Caco-2 (cell line): ENCODE measurements at places on chromosomes 12 and 14. TPM values are rescaled to one million over a fixed set of nuclear protein-coding genes. Genes with fewer than 3 reads are reported as not detected.

DNA sequence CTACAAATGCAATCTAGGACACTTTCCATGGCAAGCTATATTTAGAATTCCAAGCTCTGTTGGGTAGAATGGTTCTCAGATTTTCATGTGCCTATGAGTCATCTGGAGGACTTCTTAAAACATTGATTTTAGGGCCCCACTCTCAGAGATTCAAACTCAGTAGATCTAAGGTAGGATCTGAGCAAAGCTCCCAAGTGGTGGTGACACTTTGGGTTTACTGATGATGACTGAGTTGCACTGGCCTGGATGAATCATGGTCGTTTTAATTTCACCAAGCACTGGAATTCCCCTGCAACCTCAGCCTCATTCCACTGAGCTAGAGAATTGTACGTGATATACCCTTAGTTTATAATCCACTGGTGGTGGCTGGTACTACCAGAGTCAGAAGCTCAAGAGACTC lies 86.5 kb downstream of the PPM1H start:
- no peaks in the 10 kb centered on the region for H3K36me3 ChIP-seq
- no peaks in the 10 kb centered on the region for H3K27me3 ChIP-seq
- no peak for DNase-seq
- no peak overlapping the region for H3K4me3 ChIP-seq
- peaks cover 90% of the 10 kb centered on the region for H3K4me1 ChIP-seq

Gene LRRIQ1
- not detected in 2 replicates for total RNA-seq

DNA sequence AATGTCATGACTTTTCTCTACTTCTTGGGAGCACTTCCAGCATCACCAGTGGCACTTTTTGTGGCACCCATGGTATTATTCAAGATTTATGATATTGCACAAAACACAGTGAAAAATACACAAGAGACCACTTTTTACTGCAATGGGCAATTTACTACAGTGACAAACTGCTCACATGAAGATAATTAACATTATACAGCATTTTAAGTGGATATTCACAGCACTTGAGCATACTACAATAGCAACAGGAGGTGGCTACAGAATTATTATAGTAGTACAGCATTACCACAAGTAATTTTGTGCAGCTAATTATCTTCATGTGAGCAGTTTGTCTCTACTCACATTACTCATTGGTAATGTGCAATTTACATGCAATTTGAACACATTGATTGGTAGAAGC lies 18.3 kb downstream of the IL26 start:
- H3K36me3 ChIP-seq, result no peaks in the 10 kb centered on the region
- no peaks in the 10 kb centered on the region for H3K27me3 ChIP-seq
- H3K27ac ChIP-seq, result no peak overlapping the region
- no peak for DNase-seq
- no peak overlapping the region for H3K4me3 ChIP-seq
- H3K4me1 ChIP-seq, result no peaks in the 10 kb centered on the region

Gene PPP1R1A
- 0.43 TPM in 1 of 2 replicates, not detected in the other for total RNA-seq

GRCh38 chr12:256225-256624 lies 6.4 kb downstream of the SLC6A13 start:
- no peak overlapping the region for H3K4me3 ChIP-seq
- H3K27ac ChIP-seq, result no peak overlapping the region
- no peak for DNase-seq
- H3K27me3 ChIP-seq, result no peaks in the 10 kb centered on the region
- no peaks in the 10 kb centered on the region for H3K4me1 ChIP-seq

- no peaks in the 10 kb centered on the region for H3K36me3 ChIP-seq
- peak overlapping the region; percentile 38 for H3K27ac ChIP-seq
- no peaks in the 10 kb centered on the region for H3K27me3 ChIP-seq
- peaks cover 19% of the 10 kb centered on the region for H3K4me1 ChIP-seq
Observed at GRCh38 chr12:14258575-14258940, 106.9 kb upstream of the ATF7IP start.

- no peaks in the 10 kb centered on the region for H3K36me3 ChIP-seq
- H3K27me3 ChIP-seq, result no peaks in the 10 kb centered on the region
- no peak overlapping the region for H3K27ac ChIP-seq
- H3K4me3 ChIP-seq, result no peak overlapping the region
Observed at GRCh38 chr14:100679707-100680438, 46.8 kb upstream of the DLK1 start.

Gene RERGL
- not detected in 2 replicates for total RNA-seq

- no peak for DNase-seq
- H3K4me3 ChIP-seq, result no peak overlapping the region
- H3K36me3 ChIP-seq, result peaks cover 2% of the 10 kb centered on the region; the same call in 1 of the 2 replicates
- no peaks in the 10 kb centered on the region; the same call in 1 of the 2 replicates for H3K4me1 ChIP-seq
Observed at GRCh38 chr12:32734952-32735351, 20.7 kb downstream of the YARS2 start.

Gene SLC8B1
- total RNA-seq, result 13.0 and 13.9 TPM in 2 replicates

Gene ADAM21
- total RNA-seq, result not detected in 2 replicates

DNA sequence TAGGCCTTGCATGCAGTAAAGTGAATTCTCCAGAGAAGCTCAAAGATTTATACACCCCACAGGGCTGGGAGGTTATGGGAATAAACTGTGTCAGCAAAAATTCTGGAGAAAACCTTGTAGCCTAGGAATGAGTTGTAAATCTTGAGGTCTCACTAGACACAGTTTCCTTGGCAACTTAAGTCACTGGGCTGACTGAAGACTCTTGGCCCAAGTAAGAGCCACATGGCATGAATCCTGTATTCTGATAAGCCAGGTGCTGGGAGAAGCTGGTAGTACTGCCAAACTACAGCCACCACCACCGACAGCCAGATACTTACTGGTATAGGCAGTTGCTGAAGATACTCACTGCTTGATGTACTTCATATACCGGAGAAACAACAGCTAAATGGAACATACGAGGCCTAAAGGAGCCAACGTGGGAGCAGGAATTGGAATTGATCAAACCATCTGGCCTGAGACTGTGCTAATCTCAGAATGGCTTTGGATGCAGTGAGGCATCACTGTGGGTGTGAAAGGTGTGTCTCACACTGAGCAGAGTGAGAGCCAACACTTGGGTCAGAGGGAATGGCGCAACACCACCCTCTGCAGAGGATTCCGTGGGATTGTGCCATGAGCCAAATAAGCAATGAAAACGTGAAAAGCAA lies 102.8 kb upstream of the TMCC3 start:
- H3K27me3 ChIP-seq, result no peaks in the 10 kb centered on the region
- no peak overlapping the region for H3K27ac ChIP-seq
- peaks cover 6% of the 10 kb centered on the region; the same call in 1 of the 2 replicates for H3K4me1 ChIP-seq
- no peak for DNase-seq
- no peak overlapping the region for H3K4me3 ChIP-seq

GRCh38 chr12:111424793-111425251 lies 19.1 kb downstream of the SH2B3 start:
- H3K27ac ChIP-seq, result peak overlapping the region; percentile 39
- H3K4me1 ChIP-seq, result no peaks in the 10 kb centered on the region
- no peaks in the 10 kb centered on the region for H3K36me3 ChIP-seq
- no peak for DNase-seq
- H3K27me3 ChIP-seq, result no peaks in the 10 kb centered on the region

Gene ATP2B1
- 97.7 and 107 TPM in 2 replicates for total RNA-seq

Gene EXOC3L4
- 6.3 and 6.7 TPM in 2 replicates for total RNA-seq

- no peaks in the 10 kb centered on the region for H3K4me1 ChIP-seq
- H3K27ac ChIP-seq, result no peak overlapping the region
- H3K4me3 ChIP-seq, result no peak overlapping the region
Observed at GRCh38 chr14:100775831-100776591, 49.3 kb downstream of the DLK1 start.

- H3K27ac ChIP-seq, result peak overlapping the region; percentile 60
- DNase-seq, result peak; percentile 50
- H3K36me3 ChIP-seq, result no peaks in the 10 kb centered on the region
- peaks cover 26% of the 10 kb centered on the region for H3K4me1 ChIP-seq
Observed at GRCh38 chr12:109719123-109720022, 5.7 kb downstream of the FAM222A start.

- H3K4me1 ChIP-seq, result no peaks in the 10 kb centered on the region
- H3K27me3 ChIP-seq, result no peaks in the 10 kb centered on the region
- H3K4me3 ChIP-seq, result no peak overlapping the region
- no peak overlapping the region for H3K27ac ChIP-seq
- DNase-seq, result no peak
Observed at GRCh38 chr14:100263141-100263540, 24.2 kb downstream of the YY1 start.

DNA sequence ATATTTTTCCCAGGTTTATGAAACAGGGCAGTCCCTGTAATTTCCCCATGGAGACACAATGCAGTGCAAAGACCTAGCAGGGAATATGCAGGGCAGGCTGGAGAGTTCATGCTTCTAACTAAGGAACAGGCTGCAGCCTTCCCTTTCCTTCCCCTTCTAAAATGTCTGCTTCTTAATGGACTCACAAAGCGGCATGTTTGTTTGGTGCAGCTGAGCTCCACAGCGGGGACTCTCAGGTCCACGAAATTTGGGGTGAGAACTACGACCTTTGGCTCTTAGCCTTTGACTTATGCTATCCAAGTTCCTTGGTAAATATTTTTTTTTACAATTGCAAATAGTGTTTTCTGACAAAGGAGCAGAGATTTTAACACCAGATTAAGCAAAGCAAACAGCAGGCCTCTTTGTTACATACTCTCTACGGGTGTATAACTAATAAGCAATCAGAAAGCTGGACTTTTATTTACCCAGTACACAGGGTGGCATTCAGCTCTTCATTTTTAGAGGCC lies 323.6 kb downstream of the ZFP36L1 start:
- H3K4me1 ChIP-seq, result peaks cover 65% of the 10 kb centered on the region
- no peaks in the 10 kb centered on the region for H3K27me3 ChIP-seq
- peak; percentile 64 for DNase-seq

Gene SOAT2
- total RNA-seq, result 6.5 and 9.7 TPM in 2 replicates

Gene CYP27B1
- 6.9 and 7.1 TPM in 2 replicates for total RNA-seq

- H3K27ac ChIP-seq, result no peak overlapping the region
- H3K27me3 ChIP-seq, result no peaks in the 10 kb centered on the region
- H3K4me3 ChIP-seq, result no peak overlapping the region
- DNase-seq, result no peak
- H3K36me3 ChIP-seq, result no peaks in the 10 kb centered on the region
- H3K4me1 ChIP-seq, result no peaks in the 10 kb centered on the region
Observed at GRCh38 chr14:92368001-92368400, 45.0 kb downstream of the SLC24A4 start.

- DNase-seq, result no peak
- H3K4me3 ChIP-seq, result no peak overlapping the region
- no peaks in the 10 kb centered on the region for H3K4me1 ChIP-seq
- H3K36me3 ChIP-seq, result no peaks in the 10 kb centered on the region
Observed at GRCh38 chr12:41485203-41485602, 297.1 kb downstream of the PDZRN4 start.

DNA sequence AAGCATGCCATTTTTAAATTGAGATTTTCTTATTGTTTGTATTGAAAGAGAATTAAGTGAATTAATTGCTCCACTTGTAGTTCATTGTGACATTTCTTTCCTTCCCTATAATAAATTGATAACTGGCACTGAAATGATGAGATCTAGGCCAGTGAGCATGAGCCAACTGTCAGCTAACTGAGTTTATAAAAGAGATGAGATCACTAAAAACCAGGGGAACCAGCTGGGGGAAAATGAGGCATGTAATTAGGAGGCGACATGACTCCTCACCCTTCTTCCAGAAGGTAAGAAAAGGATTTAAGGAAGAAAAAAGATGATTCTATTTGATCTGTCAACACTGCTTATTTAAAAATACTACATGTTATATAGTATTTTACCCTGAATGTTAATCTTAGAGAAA lies 104.5 kb upstream of the DNM1L start:
- no peaks in the 10 kb centered on the region for H3K4me1 ChIP-seq
- H3K36me3 ChIP-seq, result peaks cover 3% of the 10 kb centered on the region; the same call in 1 of the 2 replicates
- no peak for DNase-seq
- no peak overlapping the region for H3K27ac ChIP-seq

Gene SLCO1C1
- total RNA-seq, result not detected in 2 replicates

GRCh38 chr12:47755655-47756562 lies 2.8 kb downstream of the RAPGEF3 start:
- no peak overlapping the region for H3K27ac ChIP-seq
- H3K36me3 ChIP-seq, result no peaks in the 10 kb centered on the region
- no peaks in the 10 kb centered on the region for H3K27me3 ChIP-seq
- peaks cover 27% of the 10 kb centered on the region for H3K4me1 ChIP-seq

- H3K4me3 ChIP-seq, result no peak overlapping the region
- peak overlapping the region; percentile 68 for H3K27ac ChIP-seq
- H3K36me3 ChIP-seq, result no peaks in the 10 kb centered on the region
- DNase-seq, result peak; percentile 50
Observed at GRCh38 chr12:10740182-10740581, 17.1 kb upstream of the YBX3 start.

Gene RNASE7
- total RNA-seq, result not detected in 2 replicates

Gene BHLHE41
- total RNA-seq, result 3.2 and 4.4 TPM in 2 replicates

- peak overlapping the region; percentile 59 for H3K4me3 ChIP-seq
- H3K27ac ChIP-seq, result no peak overlapping the region
- H3K4me1 ChIP-seq, result 0 out of 2 replicates have a peak, but pooled peaks cover 4% of the 10 kb centered on the region
- H3K36me3 ChIP-seq, result no peaks in the 10 kb centered on the region
Observed at GRCh38 chr14:36646664-36647416, 14.8 kb upstream of the PAX9 start.

DNA sequence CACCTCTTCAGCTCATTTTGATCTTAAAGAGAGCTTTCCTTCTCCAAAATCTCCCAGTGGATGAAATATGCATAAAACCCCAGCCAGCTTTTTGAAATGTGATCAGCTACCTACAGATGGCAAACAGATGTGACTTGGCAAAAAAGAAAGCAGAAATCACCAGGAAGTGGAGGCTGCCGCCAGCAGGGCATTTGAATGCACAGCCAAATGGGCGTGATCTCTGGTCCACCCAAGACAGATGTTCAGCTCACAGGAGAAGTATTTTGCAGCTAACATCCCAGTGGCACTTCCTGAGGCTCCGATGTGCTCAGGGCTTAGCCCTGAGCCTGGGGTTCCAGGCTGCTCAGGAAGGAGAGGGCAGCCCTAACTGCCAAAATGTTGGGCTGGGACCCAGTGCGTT lies 78.3 kb downstream of the LGMN start:
- H3K36me3 ChIP-seq, result no peaks in the 10 kb centered on the region; the same call in 1 of the 2 replicates
- no peak overlapping the region for H3K27ac ChIP-seq
- DNase-seq, result no peak
- H3K27me3 ChIP-seq, result no peaks in the 10 kb centered on the region

- DNase-seq, result no peak
- H3K27me3 ChIP-seq, result no peaks in the 10 kb centered on the region
- H3K36me3 ChIP-seq, result no peaks in the 10 kb centered on the region
- H3K4me1 ChIP-seq, result no peaks in the 10 kb centered on the region
- H3K4me3 ChIP-seq, result no peak overlapping the region
- no peak overlapping the region for H3K27ac ChIP-seq
Observed at GRCh38 chr12:72264548-72265175, 7.5 kb upstream of the TRHDE start.

DNA sequence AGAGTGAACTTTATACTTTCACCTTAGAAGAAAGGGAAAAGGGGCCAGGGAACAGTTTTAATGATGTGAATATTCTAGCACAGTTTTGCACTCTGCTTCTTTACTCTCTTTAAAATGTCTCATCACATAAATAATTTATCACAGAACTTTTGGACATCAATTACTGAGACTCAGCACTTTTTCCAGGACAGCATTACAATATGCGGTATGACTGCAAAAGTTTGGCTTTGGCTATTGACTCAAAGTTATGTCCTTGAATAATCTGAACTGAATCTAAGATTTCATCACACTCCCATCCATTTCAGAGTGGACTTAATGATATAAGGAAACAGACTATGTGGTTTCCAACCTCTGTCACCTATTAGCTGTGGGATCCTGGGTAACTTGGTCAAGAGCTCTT lies 11.7 kb downstream of the CCER1 start:
- H3K27me3 ChIP-seq, result no peaks in the 10 kb centered on the region
- H3K4me1 ChIP-seq, result no peaks in the 10 kb centered on the region; the same call in 1 of the 2 replicates
- no peak for DNase-seq

GRCh38 chr12:6826125-6826733 lies 2.0 kb upstream of the P3H3 start:
- no peaks in the 10 kb centered on the region; the same call in 1 of the 2 replicates for H3K27me3 ChIP-seq
- H3K4me3 ChIP-seq, result no peak overlapping the region
- H3K4me1 ChIP-seq, result peaks cover 23% of the 10 kb centered on the region

GRCh38 chr12:53171725-53172329 lies 8.7 kb upstream of the ZNF740 start:
- no peak overlapping the region for H3K4me3 ChIP-seq
- H3K36me3 ChIP-seq, result no peaks in the 10 kb centered on the region
- no peaks in the 10 kb centered on the region for H3K27me3 ChIP-seq
